Immature natural killer cell (primary cell): ENCODE measurements at places on chromosomes 7 and 10.

GRCh38 chr7:156892081-156892800 lies 742 bp downstream of the LMBR1 start:
- DNase-seq: peak; percentile 68

- DNase-seq: no peak
Observed at GRCh38 chr7:140214075-140214684, 37.4 kb upstream of the KDM7A start.

- DNase-seq: no peak
Observed at GRCh38 chr7:157830331-157830730, 493.5 kb downstream of the DNAJB6 start.

GRCh38 chr7:129525225-129525862 lies 23.0 kb downstream of the SMKR1 start:
- DNase-seq: peak; percentile 42

GRCh38 chr7:25946181-25946580 lies 205.8 kb upstream of the NFE2L3 start:
- no peak for DNase-seq

- DNase-seq: no peak
Observed at GRCh38 chr7:105206985-105207384, 181.7 kb downstream of the SRPK2 start.

GRCh38 chr7:78993341-78993740 lies 460.1 kb downstream of the MAGI2 start:
- no peak for DNase-seq
